ENCODE measurements at places on chromosomes 6 and 20. TPM values are rescaled to one million over a fixed set of nuclear protein-coding genes. Genes with fewer than 3 reads are reported as not detected.

Gene NKAIN2
- not detected for total RNA-seq

- no peaks in the 10 kb centered on the region for H3K36me3 ChIP-seq
- H3K27ac ChIP-seq = no peak overlapping the region
- H3K4me1 ChIP-seq = no peaks in the 10 kb centered on the region
- no peak for DNase-seq
Observed at GRCh38 chr6:110468731-110469130, 7.7 kb downstream of the SLC22A16 start.

- H3K4me1 ChIP-seq = no peaks in the 10 kb centered on the region
- no peaks in the 10 kb centered on the region for H3K27me3 ChIP-seq
- no peaks in the 10 kb centered on the region for H3K36me3 ChIP-seq
- peak; percentile 82 for DNase-seq
Observed at GRCh38 chr20:5065879-5066383, 53.8 kb downstream of the PCNA start.

DNA sequence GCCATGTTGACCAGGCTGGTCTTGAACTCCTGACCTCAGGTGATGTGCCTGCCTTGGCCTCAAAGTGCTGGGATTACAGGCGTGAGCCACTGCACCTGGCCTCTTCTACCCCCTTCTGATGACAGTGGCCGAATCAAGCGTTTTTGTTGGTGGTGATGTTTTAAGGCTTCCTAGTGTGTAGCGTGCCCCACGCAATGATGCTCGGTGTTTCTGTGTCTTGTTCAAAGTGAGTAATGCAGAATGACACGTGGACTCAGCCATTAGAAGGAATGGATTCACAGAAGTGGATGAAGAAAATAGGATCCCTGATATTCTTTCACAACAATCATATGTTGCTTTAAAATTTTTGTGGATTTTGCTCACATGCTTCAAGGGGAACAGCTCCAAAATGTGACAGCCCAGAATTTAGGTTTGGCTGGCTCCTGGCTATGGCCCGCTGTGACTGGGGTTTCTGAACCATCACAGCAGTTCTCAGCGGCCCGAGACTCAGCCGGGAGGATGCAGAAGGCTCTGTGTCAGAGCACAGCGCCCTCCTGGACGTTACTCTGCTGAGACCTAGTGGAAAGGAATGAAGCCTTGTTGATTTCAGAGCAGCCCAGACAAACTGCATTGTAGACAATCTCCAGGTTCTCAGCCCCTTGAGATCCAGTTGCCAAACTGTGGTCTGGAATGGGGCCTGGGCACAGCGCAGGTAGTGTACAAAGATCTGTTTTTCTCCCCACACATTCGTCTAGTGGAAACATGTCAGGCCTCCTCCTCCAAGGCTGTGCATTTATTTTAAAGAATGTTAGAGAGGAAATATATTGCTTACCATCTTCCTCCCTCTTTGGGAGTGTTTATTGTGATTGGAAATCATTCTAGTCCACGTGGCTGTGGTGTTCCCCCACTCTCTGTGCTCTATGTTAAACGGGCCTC, 57.6 kb upstream of the TIAM2 start:
- no peak overlapping the region for H3K4me3 ChIP-seq
- H3K27me3 ChIP-seq = no peaks in the 10 kb centered on the region
- peaks cover 14% of the 10 kb centered on the region for H3K4me1 ChIP-seq
- no peak overlapping the region for H3K27ac ChIP-seq
- no peak for DNase-seq
- no peaks in the 10 kb centered on the region for H3K36me3 ChIP-seq

DNA sequence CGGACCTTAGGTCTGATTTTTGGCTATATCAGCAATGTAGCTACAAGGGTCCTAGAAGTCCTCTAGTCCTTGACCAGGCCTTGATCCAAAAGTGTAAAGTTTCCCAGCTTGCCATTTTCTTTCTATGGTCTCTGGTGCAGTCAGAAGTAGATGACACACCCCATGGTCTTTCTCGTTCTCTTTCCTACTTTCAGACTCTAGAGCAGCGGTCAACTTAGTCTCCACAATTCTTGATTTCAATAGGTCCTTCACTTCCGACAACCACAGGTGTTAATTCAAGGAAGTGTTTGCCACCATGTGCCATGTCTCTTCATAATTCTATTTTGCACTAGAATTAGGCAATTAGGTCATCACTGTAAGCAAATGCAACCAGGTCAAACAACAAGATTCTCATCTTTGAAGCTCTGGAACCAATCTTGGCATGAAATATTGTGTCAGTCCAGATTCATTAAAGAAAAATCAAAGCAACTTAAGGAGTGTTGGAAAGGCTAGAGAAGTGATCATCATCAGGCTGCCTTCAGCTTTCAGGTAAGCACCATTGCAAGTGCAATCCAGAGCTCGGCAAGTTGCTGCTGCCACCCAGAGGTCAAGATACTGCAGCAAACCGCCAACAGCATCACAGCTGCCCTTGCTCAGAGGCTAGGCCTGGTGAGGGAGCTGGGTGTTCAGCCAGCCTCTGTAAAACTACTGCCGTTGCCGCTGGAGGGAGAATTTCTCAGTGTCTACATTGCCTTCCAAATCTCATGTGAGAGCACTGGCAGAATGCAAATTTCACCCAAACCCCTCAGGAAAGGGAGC, 5.6 kb upstream of the SYNE1 start:
- no peak overlapping the region for H3K4me3 ChIP-seq
- H3K36me3 ChIP-seq = no peaks in the 10 kb centered on the region
- no peaks in the 10 kb centered on the region for H3K27me3 ChIP-seq
- peaks cover 3% of the 10 kb centered on the region for H3K4me1 ChIP-seq
- DNase-seq = no peak
